ENCODE measurements at places on chromosomes 2 and 18.

GRCh38 chr2:191539068-191539467 is 138.9 kb upstream of the NABP1 start:
- DNase-seq = peak; percentile 54

GRCh38 chr18:22547807-22548561 is 130.3 kb upstream of the CTAGE1 start:
- DNase-seq = no peak

GRCh38 chr18:13895505-13896033 is 19.8 kb downstream of the MC2R start:
- peak; percentile 18 for DNase-seq

DNA sequence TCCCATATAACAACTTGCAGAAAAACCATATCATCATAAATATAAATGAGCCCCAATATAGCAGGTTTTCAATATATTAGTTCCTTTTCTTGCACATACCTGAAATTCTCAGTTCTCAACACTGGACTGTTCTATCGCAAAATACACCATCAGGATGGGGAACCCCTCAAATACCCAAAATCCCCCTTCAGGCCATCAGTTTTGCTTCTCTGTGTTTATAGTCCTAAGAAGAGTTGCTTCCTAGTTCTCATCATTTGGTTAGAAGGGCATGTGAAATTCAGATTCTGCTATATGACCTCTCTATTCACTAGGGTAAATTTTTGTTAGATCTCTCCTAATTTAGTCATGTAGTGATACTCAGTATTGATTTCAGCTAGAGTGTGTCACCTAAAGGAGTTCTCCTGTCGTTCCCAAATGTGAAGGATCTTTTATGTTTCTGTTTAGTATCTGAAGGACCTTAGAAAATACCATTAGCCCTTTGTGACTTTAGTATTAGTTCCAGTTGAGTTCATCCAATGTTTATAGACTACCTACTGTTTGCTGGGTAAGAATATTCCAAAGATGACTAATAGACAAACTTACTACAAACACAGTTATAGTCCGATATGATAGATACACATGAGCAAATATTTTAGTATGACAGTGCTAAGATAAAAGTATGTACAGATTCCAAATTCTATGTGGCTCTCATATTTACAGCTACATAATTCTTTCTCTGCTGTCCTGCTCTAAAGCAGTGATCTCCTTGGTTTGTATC is 115.8 kb downstream of the TTC27 start:
- no peak for DNase-seq

GRCh38 chr2:133837441-133838094 is 269.3 kb upstream of the NCKAP5 start:
- DNase-seq = peak; percentile 75

DNA sequence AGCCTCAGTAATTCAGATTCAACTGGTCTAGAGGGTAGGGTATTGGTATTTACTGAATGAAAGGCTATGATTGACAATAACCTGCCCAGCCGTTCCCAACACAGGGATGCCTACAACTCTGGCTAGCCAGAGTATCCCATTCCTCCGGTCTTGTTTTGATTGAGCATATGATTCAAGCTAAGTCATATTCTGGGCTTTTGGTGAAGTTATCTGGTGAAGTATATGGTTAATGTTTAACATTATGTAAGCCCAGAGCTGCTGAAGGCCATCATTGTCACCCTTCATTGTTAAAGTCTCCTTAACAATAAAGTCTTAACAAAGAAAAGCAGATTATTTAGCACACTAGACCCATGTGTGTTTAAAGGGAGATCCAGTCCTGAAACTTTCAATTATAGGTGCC is 152.6 kb downstream of the EXOC6B start:
- no peak for DNase-seq

GRCh38 chr2:240519396-240520129 is 38.2 kb downstream of the ANKMY1 start:
- DNase-seq = peak; percentile 10

- DNase-seq = no peak
Measured at GRCh38 chr2:108454440-108454839, 5.4 kb downstream of the GCC2 start.

DNA sequence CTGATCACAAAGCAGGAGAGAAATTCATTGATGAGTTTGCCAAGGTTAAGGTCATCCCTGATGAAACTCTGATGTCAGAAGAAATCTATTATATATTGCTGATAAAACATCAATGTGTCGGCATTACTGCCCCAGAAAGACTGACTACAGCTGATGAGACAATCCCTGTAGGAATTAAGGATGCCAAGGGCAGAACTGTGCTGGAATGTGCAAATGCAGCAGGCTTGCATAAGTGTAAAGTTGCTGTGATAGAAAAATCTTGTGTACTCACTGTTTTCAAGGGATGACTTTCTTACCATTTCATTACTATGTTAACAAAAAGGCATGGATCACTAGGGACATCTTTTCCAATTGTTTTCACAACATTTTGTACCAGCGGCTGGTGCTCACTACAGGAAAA is 19.7 kb upstream of the MARCO start:
- DNase-seq = no peak

DNA sequence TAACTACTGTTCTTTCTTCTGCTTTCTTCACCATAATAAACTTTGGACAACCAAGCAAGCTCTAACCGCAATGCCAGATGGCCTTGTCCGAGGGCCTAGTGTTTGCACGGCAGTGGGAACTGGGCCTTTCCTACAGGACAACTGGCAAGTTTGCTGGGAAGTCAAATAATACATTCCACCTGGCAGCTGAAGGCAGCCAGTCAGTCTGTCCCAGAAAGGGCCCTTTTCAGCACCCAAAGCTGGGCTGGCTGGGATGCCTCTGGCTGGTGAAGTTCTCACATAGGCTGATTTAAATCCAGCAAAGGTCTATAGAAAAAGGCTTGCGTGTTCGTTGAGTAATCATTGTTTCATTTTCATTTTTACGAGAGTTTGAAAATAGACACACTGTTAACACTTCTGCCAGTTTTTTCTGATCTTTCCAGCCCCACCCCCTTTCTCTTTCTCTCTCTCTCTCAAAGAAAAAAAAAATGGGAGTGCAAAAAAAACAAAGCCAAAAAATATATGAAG is 110.0 kb upstream of the EPAS1 start:
- no peak for DNase-seq

DNA sequence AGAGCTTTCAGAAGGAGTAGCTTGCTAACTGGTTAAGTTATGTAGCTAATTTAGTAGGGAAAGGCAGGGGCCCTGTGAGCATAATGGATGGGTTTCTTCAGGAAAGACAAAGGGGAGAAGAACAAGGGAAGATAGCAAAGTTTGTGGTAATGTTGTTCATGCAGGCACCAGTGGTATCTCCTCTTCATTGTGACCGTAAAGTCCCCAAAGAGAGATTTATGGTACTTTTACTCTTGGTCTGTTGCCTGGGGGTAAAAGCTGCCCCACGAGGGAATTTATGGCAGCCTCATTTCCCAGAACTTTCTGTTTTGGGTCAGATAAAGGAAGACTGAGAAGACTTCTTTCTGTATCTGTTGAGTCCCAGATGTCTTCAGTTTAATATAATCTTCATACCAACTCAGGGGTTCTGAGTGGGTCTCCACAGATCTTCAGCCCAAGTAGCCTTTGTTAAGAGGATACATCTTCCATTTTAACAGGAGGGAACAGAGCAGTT is 27.5 kb downstream of the MALT1 start:
- no peak for DNase-seq

- DNase-seq = peak; percentile 52
Measured at GRCh38 chr2:69830045-69830905, 815 bp downstream of the GMCL1 start.

- no peak for DNase-seq
Measured at GRCh38 chr18:58338961-58339592, 289.8 kb downstream of the ALPK2 start.

GRCh38 chr2:210356944-210357343 is 42.0 kb upstream of the MYL1 start:
- DNase-seq = no peak

DNA sequence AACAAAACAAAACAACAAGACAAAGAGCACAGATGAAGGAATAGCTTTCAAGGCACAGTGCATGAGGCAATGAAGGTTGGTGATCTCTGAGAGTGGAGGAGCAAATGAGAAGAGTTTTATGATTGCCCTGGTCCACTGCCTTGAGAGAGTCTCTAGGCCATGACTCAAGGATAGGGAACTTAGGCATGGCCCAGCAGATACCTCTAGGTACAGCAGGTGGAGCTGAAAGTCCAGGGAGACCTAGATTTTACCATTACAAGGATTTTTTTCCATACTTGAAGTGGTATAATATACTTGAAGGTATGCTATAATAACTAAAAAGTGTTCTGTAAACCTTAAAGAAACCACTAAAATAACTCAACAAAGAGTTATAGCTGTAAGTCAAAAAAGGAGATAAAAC is 239.5 kb upstream of the KLHL29 start:
- no peak for DNase-seq

DNA sequence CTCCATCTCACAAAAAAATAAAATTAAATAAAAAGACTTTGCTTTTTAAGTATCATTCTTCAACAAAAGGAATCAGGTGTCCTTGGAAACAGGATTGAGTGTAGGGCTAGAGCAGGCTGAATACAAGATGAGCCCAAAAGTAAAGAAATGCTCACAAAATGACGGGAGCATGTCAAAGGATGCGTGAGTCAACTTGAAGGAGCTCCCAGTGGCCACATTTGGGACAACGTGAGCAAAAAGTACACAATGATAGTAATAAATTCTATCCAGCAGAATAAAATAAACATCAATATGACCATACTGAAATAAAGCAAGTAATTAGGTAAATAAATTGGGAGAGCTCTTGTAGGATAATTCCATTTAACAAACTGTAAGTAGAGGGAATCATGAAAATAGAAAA is 220.7 kb downstream of the PHLPP1 start:
- no peak for DNase-seq

GRCh38 chr18:22286585-22286984 is 117.2 kb downstream of the GATA6 start:
- DNase-seq = no peak

DNA sequence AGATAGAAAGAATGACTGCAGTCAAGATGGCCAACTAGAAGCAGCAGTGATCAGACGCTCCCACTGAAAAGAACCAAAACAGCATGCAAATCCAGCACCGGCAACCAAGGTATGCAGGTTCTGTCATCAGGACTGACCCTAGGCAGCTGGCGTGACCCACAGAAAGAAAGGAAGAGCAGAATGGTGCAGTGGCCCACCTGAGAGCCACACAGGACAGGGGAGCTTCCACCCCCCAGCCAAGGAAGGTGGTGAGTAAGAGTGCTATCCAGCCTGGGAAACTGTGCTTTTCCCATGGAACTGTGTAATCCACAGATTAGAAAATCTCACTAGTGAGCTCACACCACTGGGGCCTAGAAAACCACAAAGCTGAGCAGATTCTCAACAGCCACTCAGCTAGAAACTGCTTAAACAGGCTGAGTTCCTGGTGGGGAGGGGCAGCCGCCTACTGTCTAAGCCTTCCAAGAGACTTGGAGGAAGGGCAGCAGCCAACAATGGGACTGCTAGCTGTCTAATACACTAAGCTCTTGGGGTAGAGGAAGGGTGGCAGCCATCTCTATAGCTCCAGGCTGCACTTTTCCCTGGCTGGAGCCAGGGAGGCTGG is 127.9 kb downstream of the EVA1A start:
- DNase-seq = no peak

DNA sequence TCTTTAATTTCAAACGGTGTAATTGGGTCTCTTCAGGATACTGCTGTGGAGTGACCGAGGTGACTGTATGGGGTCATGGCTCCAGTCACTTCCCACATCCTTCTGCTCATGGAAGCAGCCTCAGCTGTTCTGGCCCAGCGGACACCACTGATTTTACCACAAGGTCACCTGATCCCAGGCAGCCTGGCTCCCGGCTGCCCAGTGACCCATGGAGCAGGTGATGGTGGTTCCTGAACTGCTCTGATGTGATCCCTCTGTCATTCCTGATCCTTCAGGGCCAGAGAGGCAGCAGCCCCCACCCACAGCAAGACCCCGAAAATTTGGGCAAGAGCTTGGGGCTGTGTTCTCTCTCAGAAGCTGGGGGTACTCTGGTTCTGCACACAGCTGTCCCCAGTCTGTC is 35.5 kb upstream of the HS6ST1 start:
- no peak for DNase-seq

GRCh38 chr2:98134172-98135005 is 47.4 kb downstream of the VWA3B start:
- DNase-seq = no peak

- DNase-seq = no peak
Measured at GRCh38 chr2:6945087-6945813, 28.0 kb downstream of the RNF144A start.

GRCh38 chr2:15941481-15941850 is 1.1 kb downstream of the MYCN start:
- DNase-seq = no peak

GRCh38 chr2:233553366-233553765 is 13.2 kb downstream of the USP40 start:
- DNase-seq = no peak

- DNase-seq = no peak
Measured at GRCh38 chr18:44586782-44587524, 93.7 kb upstream of the SETBP1 start.

- DNase-seq = peak; percentile 34
Measured at GRCh38 chr2:229270551-229271410, at the start of gene PID1. PID1 (minus strand) TSS chr2:229271287; CDS start chr2:229271043, 244 bp downstream.

- no peak for DNase-seq
Measured at GRCh38 chr2:28956890-28957289, 24.2 kb upstream of the TOGARAM2 start.

DNA sequence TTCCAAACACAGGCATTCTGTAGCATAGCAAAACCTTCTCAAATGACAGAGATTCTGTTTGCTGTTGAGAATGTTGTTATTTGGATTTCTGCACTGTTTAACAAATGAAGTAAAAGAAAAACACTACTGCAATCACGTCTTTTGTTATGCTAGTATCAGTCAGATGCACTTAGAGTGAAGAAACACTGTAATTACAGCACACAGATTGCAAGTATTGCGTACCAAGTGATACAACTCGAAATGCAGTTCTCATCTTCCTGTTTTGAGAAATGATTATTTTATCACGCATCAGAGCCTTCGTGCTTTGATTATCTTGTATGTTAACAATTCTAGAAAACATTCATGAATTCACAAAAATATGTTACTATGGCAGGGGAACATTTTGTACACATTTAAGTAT is 41.8 kb upstream of the KLF11 start:
- DNase-seq = no peak

DNA sequence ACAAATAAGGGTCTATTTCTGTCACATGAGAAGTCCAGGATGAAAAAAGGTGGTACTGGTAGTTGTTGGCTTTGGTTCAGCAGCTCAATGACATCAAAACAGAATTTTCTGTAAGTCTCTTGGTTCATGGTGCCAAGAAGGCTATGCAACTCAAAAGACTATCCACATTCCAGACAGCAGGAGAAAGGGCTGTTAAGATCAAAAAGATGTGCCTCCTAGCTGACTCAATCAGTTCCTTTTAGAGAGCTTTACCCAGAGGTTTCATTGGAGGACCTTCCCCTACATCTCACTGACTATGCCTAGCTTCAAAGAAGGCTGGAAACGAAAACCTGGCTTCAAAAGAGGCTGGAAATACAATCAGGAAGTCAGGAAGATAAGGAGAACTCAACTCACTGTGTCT is 98.0 kb downstream of the DYM start:
- no peak for DNase-seq

GRCh38 chr18:77069931-77070330 is 62.7 kb downstream of the MBP start:
- no peak for DNase-seq

GRCh38 chr2:12616456-12617156 is 100.1 kb upstream of the TRIB2 start:
- DNase-seq = no peak

GRCh38 chr2:99643787-99644418 is 154.1 kb upstream of the REV1 start:
- DNase-seq = no peak

GRCh38 chr2:40226637-40227036 is 225.3 kb downstream of the SLC8A1 start:
- no peak for DNase-seq

- no peak for DNase-seq
Measured at GRCh38 chr2:191740016-191740419, 62.1 kb downstream of the NABP1 start.
